ENCODE measurements at places on chromosomes 6 and 20. TPM values are rescaled to one million over a fixed set of nuclear protein-coding genes. Genes with fewer than 3 reads are reported as not detected.

DNA sequence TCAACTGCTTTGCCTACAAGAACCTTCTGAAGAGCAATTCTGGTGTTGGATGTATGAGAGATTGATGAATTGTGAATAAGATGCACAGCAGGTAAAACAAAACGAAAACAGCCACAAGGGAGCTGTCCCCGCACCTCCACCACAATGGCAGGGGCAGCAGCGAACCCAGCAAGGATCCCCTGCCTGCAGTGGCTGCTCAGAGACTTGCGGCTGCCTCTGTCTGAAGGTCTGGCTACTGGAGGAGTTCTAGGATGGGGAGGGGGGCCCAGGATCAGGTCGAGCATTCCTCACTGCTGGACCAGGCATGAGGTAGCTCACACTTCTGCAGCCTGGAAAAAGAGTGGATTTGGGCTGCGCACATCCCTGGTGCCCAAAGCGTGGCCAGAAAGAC lies 523.5 kb downstream of the CDH26 start:
- no peak for DNase-seq

The E2F1 gene
- 7.6 TPM for total RNA-seq

DNA sequence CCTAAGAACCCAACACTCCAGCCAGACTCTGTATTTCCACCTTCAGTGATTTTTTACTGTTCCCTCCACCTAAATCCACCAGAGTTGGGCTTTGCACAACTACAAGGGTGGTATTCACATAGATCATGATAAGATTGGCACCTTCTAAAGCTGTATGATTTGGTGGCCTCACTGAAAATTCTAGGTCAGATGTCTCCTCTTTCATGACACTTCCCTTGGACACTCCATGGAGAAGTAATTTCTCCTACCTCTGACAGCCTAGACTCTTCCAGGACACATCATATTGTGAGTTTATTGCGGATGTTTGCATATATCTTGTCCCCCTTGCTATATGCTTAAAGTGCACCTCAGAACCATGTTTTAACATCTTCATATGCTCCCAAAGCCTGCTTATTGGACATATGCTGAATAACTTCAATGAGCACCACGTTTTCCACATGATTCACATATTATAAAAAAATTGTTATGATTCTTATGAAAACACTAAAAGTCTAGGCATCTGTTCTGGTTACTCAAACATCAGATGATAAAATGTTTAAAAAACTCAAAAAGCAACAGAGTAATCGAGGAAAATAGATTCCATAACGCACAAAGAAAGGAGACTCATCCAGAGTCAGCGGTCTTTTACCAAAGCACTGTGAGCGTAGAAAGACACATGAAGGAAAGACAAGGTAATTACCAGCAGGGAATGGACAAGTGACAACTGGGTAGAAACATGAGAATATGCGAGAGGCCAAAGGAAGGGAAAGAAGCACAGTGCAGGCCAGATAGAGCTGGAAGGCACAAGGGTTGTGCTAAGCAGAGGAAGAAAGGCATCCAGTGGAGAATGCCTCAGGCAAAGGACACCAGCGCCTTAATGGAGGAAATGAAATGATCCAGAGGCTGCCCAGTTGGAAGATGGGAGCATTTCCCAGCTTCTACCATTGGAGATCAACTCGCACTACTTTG lies 46.5 kb downstream of the KIF16B start:
- no peak for DNase-seq

DNA sequence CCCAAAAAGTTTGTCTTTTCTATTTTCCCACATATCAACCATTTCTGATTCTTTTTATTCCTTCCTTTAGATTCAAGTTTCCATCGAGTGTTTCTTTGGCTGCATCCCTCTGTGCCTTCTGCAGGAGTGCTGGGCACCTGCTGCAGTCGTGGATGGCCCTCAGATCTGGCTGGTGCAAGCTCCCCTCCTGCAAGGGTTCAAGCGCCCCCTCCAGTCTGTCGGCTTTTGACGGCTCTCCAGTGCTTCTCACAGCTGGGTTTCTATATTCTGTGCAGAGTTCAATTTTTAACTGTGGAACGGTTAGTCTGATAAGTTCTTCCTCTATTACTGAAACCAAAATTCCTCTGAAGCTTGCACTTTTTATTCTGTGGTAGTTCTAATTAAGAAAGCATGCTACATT lies 132.1 kb downstream of the HUS1B start:
- no peak for DNase-seq

DNA sequence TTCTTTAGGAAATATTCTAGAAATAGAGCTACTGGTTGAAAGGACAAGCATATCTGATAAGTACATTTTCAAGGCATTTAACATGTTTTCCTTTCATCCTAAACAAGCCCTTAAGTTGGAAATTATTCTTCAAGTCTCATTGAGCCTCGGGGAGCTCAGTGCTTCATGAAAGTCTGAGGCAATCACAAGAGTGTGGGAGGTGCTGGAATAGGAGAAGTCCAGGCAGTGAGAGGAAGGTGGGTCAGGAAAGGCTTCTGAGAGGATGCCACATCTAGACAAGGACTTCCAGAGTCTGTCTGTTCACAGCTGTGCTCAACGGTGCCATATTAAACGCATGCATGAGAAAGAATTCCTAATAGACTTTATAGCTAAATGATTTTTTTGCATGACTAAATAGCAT lies 69.8 kb downstream of the CD83 start:
- no peak for DNase-seq

The FAM162B gene
- 2.2 TPM for total RNA-seq

- DNase-seq: no peak
Observed at GRCh38 chr6:89640804-89641203, 2.3 kb upstream of the LYRM2 start.

DNA sequence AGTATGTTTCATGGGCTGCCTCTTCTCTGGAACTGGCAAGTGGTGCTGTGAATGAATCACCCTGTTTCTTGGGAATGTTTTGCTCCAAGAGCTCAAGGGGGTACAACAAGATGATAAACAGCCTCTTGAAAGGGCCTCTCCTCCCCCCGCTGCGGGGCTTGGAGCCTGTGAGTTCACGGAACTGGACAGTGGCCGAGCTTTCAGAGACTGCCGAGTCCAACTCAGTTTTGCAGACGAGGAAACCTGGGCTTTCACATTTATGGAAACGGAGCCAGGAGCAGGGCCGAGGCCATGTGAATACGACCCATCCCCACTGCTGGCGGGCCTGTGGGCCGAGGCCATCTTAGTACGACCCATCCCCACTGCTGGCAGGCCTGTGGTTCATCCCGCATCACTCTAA lies 18.2 kb upstream of the SRC start:
- DNase-seq: peak; percentile 95

The EPB41L1 gene
- total RNA-seq: 43.6 TPM

DNA sequence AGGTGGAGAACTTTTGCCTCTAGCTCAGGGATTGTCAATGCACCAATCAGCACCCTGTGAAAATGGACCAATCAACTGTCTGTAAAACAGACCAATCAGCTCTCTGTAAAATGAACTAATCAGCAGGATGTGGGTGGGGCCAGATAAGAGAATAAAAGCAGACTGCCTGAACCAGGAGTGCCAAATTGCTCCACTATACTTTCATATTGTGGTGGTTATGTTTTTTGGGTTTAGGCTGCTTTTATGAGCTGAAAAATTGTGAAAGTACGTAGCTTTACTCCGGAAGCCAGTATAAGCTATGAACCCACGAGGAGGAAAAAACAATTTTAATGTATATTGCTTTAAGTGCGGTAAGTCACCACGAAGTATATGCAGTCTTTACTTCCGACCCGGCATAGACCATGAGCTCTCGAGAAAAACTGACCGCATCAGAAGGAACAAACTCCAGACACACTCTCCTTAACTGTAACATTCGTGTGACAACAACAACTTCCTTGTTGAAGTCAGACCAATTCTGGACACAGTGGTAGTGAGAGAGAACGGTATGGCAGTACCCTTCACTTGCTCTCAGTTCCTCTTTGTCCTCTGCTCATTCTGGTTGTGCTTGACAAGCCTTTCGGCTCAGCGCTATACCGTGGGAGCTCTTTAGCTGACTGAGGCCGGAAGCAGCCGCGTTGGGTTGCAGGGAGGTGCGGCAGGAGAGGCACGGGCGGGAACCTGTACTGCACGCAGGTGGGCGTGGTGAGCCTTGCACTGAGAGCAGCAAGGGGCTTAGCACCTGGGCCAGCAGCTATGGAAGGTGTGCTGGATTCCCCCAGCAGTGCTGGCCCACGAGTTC lies 81.9 kb upstream of the E2F3 start:
- no peak for DNase-seq

GRCh38 chr6:17182961-17183360 lies 81.1 kb downstream of the STMND1 start:
- DNase-seq: no peak

DNA sequence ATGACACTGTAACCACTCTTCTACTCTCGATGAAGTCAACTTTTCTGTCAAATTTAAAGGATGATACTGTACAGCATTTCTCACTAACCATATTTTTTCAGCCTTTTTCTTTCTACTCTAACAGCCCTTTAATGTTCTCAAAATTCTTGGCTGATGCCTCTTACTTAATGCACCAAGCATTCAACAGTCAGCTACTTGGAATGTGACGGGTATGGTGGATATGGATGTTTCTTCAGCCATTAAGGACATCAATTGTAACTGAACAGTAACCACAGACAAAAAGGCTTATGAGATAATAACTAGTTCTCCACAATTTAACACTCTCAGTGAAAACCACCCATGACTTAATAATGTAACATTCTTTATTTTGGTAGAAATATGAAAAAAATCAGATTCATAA lies 467.2 kb upstream of the ZNF337 start:
- no peak for DNase-seq

DNA sequence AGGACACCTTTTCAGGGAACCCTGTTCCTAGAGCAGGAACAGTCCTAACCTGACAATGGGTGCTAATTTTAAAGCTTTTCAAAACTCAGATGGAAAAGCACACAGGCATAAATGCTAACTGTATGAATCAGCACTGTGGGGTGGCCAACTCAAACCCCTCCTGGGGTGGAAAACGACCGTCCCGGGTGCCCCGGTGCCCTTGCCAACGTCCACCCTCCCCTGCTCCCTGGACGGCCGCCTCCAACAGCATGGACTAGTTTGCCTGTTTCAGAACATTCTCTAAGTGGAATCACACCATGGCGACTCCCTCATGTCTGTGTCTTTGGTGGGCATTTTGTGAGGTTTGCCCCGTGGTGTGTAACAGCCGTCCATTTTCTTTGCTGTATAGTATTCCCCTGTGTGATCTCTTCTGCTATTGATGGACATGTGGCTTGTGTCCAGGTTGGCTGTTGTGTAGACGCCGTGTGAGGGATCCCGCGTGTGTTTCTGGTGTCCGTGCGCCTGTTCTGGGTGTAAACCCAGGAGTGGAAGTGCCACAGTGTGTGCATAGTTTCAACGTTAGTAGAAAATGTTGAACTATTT lies 5.8 kb downstream of the COL20A1 start:
- DNase-seq: no peak

- no peak for DNase-seq
Observed at GRCh38 chr20:38112261-38112929, 52.7 kb downstream of the TGM2 start.

DNA sequence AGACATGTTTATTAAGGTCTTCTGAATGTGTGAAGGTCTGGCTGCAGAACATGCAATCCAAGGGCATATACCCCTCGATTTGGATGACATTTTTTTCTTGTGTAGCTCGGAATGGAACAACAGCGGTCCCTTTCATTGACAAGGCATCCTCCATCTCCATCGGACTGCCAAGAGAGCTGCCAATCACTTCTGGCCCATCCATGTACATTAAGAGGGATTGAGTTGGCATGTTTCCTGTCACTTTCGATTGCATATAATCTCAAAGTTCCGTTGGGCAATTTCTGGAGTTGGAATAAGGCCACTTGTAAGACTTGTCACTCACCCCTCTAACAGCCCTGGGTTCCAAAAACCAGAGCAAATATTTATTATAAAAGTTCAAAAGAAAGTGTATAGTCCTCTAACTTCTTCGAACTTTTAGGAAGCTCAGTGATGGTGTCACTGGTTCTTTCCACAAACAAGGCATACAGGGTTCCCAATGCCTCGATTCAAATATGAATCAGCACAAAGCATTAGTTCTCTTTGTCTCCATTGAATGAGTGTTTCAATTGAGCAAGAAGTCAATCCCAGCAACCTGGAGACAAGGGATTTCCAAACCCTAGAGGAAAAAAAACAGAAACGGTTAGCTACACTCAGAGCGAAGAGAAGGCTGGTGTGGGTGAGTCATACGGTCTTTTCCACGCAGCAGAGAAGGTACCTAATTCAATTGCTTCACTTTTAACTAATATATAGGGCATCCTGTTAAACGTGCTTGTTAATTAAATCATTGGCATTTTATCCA lies 10.9 kb downstream of the ZNF217 start:
- no peak for DNase-seq

- DNase-seq: no peak
Observed at GRCh38 chr20:4949833-4950178, 51.5 kb downstream of the SLC23A2 start.

DNA sequence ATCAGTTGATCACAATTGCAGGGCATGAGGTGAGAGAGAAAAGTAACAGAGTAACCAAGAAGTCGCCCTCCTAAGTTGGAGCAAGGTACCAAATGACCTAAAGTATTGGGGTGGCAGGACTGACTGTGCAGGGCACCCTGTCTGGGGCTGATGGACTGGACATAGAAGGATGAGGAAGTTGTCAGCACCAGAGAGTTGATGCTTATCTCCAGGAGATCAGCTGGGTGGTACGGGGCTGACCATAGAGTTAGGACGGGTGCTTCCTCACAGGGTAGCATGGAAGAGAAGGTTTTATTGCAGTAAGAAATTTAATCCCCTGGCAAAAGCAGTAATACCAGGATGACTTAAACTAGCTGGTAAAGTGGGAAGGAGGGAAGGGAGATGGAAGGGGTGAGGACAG lies 66.7 kb downstream of the TMEM170B start:
- DNase-seq: no peak

DNA sequence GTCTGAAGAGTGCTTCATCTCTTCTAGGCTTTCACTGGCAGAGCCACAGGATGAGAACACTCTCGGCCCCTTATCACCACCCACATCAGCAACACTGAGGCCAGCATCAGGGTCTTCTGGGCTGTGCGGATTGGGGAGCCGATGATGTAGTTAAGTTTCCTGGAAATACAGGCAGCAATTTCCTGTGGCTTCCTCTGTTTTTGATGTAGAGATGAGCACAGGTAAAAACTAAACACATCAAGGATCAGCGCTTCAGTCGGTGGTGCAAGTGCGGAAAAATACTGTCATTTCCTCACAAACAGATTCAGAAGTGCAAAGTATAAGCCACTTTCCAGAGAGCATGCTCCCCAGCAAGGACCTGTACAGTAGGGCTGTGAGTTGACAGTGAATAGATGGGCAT lies 62.6 kb downstream of the BACH2 start:
- DNase-seq: no peak

- no peak for DNase-seq
Observed at GRCh38 chr6:159963111-159963510, 5.8 kb upstream of the IGF2R start.
